ENCODE measurements at places on chromosomes 6 and 20. TPM values are rescaled to one million over a fixed set of nuclear protein-coding genes. Genes with fewer than 3 reads are reported as not detected.

CDSN gene
- total RNA-seq: not detected

GNRH2 gene
- not detected for total RNA-seq

SLC35D3 gene
- 0.07 TPM for total RNA-seq

PREX1 gene
- 11.8 TPM for total RNA-seq

HSPA12B gene
- total RNA-seq: 0.48 TPM

FNDC1 gene
- 0.07 TPM for total RNA-seq

PHACTR3 gene
- total RNA-seq: not detected

C6orf62 gene
- total RNA-seq: 58.2 TPM

RNF182 gene
- total RNA-seq: 3.2 TPM

ZDHHC14 gene
- total RNA-seq: 4.0 TPM

ZNF311 gene
- 0.37 TPM for total RNA-seq

ANKRD6 gene
- total RNA-seq: 2.1 TPM

CHRNA4 gene
- 0.20 TPM for total RNA-seq

Data from A549 treated with CpdA at 1 μM for 4 hours (cell line).